Aorta (tissue), 5 donors: ENCODE measurements at places on chromosomes 12 and 14. TPM values are rescaled to one million over a fixed set of nuclear protein-coding genes. Genes with fewer than 3 reads are reported as not detected.

The LPAR5 gene
- total RNA-seq: 2.5 TPM

The TGM1 gene
- total RNA-seq: 5.7 TPM

DNA sequence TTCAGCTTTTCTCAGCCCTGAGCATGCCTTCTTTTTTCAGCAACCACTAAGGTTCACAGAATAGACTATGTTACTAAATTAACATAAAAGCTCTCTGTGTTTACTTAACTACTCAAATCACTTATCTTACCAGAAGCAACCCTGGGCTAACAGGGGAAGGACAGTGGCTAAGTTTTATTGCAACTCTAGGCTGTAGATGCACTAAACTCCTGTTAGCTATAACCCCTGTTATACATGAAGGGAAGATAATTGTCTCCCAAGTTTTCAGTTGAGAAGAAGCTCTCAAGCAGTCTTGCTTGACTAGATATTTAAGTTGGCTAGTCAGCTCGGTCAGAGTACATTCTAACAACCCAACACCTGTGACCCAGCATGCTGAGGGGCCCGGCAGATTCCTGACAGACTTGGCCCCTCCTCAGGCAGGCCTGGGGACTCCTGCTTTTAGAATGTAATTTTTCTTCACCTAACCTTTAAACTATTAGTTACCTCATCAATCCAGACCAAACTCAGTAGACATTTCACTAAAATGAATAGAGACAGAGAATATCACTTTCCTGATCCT lies 464.5 kb downstream of the EGLN3 start:
- no peak for DNase-seq
- no peaks in the 10 kb centered on the region for H3K4me1 ChIP-seq
- peaks cover 2% of the 10 kb centered on the region for H3K27me3 ChIP-seq

- no peaks in the 10 kb centered on the region for H3K4me1 ChIP-seq
- peak overlapping the region; percentile 66 for H3K4me3 ChIP-seq
- H3K36me3 ChIP-seq: no peaks in the 10 kb centered on the region
- DNase-seq: no peak
- no peak overlapping the region for H3K27ac ChIP-seq
Measured at GRCh38 chr12:111842556-111843396, 748 bp downstream of the MAPKAPK5 start.

DNA sequence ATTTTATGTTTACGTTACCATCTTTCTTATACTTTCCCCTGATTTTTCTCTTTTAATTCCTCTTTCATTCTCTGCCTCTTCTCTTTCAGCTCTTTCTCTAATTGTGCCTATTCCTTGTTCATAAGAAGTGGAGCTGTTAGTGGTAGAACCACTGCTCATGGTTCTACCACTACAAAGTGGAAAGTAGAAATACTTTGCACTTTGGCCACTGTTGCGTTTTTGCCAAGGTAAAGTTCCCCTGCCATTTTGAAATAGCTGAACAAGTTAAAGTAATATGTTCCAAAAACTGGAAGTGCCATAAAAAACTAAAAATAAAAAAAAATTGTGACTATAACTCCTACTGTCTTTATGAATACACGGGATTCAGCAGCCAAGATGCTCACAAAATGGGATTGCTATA lies 130.6 kb downstream of the MON2 start:
- H3K27ac ChIP-seq: no peak overlapping the region
- H3K4me1 ChIP-seq: no peaks in the 10 kb centered on the region
- no peak for DNase-seq
- no peaks in the 10 kb centered on the region for H3K36me3 ChIP-seq

DNA sequence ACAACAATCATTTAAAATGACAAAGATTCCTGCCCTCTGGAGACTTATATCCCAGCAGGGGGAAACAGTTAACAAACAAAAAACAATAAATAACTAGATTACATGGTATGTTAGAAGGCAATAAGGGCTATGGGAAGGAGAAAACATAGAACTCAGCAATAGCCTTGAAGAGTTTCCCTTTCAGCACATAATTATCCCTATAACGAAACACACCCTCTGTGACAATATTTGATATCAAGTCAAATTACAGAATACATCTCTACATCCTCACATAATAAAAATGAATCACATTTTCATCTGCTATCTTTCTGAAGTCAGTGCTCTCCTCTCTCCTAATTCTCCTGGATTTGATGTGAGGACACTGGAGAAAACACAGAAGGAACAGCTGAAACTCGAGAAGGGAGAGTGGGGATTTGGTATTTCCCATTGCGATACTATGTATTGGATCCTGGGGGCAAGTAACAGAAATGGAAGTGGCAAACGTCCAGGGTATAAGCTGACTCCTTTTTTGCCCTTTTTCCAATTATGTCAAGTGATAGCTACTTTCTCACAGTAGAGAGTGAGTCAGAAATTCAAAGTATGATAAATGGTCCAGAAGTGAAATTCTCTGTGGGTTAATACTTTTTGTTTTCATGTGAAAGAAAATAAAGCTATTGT lies 9.7 kb upstream of the PTGER2 start:
- no peak overlapping the region for H3K27ac ChIP-seq
- H3K4me3 ChIP-seq: no peak overlapping the region
- H3K36me3 ChIP-seq: no peaks in the 10 kb centered on the region
- no peaks in the 10 kb centered on the region for H3K4me1 ChIP-seq

- no peaks in the 10 kb centered on the region for H3K36me3 ChIP-seq
- no peaks in the 10 kb centered on the region for H3K27me3 ChIP-seq
- H3K27ac ChIP-seq: no peak overlapping the region
- no peak overlapping the region for H3K4me3 ChIP-seq
Measured at GRCh38 chr12:78725033-78725432, 139.5 kb upstream of the SYT1 start.
